ENCODE measurements at places on chromosomes 1 and 21.
A peak's percentile ranks its signal among the peaks of the same experiment; 100 is the strongest.

GRCh38 chr1:229254910-229255541, 15.9 kb upstream of the RAB4A start:
- DNase-seq = no peak

DNA sequence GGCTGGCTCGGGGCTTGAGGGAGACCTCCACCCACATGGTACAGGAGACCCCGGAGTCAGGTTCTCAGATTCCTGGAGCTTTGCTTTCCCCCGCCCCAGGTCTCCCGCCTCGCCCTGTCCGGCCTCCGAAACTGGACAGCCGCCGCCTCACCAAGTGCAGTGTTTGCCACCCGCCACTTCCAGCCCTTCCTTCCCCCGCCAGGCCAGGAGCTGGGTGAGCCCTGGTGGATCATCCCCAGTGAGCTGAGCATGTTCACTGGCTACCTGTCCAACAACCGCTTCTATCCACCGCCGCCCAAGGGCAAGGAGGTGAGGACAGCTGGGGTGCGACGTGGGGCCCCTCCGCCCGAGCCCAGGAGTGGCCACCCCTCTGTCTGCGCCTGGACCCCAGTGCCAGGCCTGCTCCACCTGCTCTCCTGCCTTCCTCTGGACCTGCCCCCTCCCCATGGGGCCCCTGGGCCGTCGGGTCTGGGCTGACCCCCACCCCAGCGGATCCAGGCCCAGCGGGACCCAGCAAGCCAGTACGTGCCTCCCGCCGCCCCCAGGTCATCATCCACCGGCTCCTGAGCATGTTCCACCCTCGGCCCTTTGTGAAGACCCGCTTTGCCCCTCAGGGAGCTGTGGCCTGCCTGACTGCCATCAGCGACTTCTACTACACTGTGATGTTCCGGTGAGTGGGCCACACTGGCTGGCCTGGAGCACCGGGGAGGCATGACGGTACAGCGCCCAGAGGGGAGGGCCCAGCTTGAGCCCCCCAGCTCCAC, 8.7 kb downstream of the SELENON start:
- no peak for DNase-seq

DNA sequence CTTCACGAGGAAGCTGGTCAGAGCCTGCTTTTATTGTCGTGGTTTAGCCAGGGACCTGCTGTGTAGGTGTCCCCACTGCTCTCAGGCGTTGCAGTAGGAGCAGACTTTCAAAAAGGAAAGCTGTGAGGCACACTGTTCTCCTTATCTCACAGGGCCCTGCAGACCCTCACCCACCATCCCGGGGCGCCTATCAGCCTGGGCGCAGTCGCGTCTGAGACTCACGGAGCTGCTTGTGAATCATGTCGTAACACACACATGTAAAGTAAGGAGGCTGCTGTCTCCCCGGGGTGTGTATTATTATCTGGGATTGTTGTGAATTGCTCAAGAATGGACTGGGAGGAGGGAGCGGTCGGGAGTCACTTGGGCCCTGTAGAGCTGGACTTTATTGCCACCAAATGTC, 17.4 kb downstream of the AJAP1 start:
- DNase-seq = no peak

GRCh38 chr21:33019885-33020557, 5.7 kb upstream of the OLIG2 start:
- DNase-seq = no peak

DNA sequence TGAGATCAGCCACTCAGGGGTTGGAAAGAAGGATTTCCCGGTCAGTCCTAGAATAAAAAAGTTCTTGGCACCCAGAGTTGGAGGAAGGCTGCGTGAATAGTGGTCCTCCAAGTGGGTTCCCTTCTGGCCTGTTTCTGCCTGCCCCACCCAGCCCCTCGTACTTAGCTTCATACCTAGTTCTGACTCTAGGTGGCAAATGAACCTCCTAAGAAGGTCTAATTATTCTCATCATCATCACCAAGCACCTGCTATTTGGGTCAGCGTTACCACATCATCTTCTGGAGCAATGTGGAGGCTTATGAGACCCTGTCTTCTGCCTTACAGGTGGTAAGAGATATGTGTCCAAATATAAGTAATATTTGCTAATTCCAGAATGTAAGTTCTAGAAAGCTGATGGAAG, 35.9 kb upstream of the NFASC start:
- no peak for DNase-seq

DNA sequence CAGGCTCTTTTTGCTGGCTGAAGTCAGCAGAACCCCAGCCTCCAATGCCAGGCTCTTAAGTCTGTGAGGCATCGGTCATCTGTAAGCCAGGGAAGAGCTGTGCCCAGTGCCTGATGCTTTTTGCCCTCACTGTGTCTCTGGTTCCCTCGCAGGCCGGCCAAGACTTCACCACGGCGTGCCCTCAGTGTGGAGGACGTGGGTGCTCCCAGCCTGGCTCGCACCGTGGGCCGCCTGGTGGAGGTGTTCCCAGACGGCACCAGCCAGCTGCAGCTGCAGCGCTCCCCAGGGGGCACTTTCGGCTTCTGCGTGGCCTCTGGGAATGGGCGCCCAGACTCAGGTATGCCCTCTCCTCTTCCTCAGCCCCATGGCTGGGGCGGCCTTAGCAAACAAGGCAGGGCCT, 32.5 kb downstream of the KIAA1614 start:
- DNase-seq = no peak

DNA sequence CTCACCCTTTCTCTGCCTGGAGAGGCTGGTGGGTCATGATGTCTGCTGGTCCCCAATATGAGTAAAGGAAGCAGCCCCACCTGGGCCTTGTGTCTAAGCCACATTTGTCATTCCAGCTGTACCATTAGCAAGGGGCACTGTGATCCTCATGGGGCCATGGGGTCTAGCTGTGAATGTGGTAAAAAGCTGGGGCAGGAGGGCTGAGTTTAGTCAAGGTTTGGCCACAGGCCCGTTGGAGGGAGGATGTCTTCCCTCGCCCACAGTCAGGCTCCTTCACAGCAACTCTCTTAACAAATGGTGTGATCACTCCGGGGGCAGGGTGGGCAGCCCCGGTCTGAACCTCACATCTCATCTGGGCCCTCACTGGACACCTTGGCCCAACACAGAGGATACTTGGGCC, 115.4 kb downstream of the DMRTB1 start:
- DNase-seq = no peak

GRCh38 chr1:171727778-171728177, 14.1 kb downstream of the VAMP4 start:
- no peak for DNase-seq

- DNase-seq = no peak
Measured at GRCh38 chr1:200107004-200107470, 79.5 kb downstream of the NR5A2 start.

- no peak for DNase-seq
Measured at GRCh38 chr1:77271852-77272580, 9.8 kb upstream of the AK5 start.

- DNase-seq = no peak
Measured at GRCh38 chr1:65278376-65279069, 30.8 kb upstream of the DNAJC6 start.

GRCh38 chr1:157691285-157691920, 9.2 kb downstream of the FCRL3 start:
- DNase-seq = peak; percentile 14

- DNase-seq = peak; percentile 89
Measured at GRCh38 chr1:203906932-203907331, 45.5 kb downstream of the SNRPE start.

DNA sequence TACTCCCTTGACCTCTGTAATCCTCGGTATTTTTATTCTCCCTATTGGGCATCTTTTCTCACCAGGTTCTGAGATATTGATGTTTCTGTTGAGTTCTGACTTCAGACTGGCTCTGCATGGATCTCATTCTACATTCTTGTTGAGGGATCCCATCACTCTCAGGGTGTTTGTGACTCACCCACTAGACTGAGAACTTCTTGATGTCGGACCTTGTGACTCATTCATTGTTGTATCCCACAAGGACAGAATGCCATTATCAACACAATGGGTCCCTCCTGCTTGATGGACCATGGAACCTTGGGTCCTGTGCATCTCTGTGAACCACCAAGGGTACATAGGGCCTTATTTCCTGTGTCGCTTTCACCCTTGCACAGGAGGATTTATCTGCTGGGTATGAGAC, 174.1 kb downstream of the PBX1 start:
- peak; percentile 71 for DNase-seq
